ENCODE measurements at places on chromosomes 5 and 9. TPM values are rescaled to one million over a fixed set of nuclear protein-coding genes. Genes with fewer than 3 reads are reported as not detected.

Gene TMC1
- total RNA-seq, result 0.99 TPM

DNA sequence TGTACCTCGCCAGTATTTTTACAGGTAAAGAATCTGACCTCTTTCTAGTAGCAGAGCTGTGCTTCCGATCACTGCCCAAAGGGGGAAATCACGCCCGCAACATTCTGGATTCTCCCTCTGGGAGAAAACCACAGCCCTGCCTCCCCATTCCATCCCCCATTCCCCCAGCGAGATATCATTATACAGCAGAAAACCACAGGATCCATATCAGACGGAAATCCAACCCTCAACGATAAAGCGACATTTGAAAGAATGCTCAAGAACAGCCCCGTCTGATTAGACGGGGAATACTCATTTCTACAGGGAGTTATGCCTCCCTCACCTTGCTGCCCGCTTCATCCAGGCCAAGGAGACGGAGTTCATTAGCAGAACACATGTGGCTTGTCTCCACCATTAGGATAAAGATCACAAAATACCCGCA is 172.8 kb downstream of the COL23A1 start:
- no peak for DNase-seq

DNA sequence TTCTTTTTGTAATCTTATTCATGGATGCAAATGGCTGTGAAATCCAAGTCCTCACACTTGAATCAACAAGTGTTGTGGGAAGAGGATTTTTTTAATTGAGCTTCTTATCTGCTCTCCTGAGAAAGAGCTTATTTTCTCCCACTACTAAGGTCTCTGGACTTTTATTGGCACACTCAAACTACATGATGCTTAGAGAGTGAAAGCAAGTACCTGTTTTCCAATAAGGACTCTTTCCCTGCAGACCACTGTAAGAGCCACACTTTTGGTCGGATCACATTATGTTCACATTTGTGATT is 546.4 kb upstream of the ARRDC3 start:
- no peak for DNase-seq

GRCh38 chr5:9295466-9295801 is 250.4 kb downstream of the SEMA5A start:
- DNase-seq, result no peak

Gene AQP7
- total RNA-seq, result not detected

Gene MRPL36
- total RNA-seq, result 71.2 TPM

Gene PCDHB1
- not detected for total RNA-seq

GRCh38 chr9:16823906-16824305 is 46.6 kb downstream of the BNC2 start:
- no peak for DNase-seq

Gene C9orf50
- not detected for total RNA-seq

DNA sequence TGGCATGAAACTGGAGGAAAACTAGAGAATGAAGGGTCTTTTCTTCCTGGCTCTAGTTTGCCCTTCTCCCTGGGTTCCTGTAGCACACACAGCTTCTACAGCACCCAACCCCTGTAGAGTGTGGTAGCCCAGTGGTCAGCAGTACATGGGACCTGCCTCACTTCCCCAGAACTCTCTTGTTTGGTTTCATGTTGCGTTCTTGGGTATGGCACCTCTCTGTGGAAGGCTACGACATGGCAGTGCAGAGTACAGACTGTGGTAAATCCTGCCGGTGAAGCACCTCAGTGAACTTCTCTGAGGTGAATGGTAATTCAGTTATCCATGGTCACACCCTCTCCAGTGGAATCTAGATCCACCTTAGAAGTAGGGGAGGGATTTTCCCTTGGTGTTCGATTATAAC is 105.5 kb downstream of the TLR4 start:
- no peak for DNase-seq

- no peak for DNase-seq
Observed at GRCh38 chr5:80355686-80356085, 35.9 kb downstream of the SPZ1 start.

DNA sequence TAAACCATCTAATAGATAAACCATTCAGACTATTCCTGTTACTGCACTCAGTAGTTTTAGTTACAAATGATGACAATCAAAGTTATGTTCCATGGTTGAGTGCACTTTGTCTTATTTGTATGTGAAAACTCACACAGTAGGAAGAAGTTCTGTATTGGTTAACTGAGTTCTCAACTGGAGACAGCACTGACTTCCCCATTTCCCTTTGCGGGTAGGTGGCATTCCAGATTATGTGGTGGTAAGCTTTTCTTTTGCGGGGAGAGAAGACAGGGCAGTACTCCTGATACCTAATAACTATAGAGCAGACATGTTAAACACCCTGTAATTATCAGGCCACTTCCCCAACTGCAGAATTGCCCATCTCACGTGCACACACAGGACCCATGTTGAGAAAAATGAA is 24.4 kb downstream of the TARS1 start:
- DNase-seq, result no peak

GRCh38 chr5:36236801-36237200 is 4.9 kb downstream of the NADK2 start:
- DNase-seq, result no peak

DNA sequence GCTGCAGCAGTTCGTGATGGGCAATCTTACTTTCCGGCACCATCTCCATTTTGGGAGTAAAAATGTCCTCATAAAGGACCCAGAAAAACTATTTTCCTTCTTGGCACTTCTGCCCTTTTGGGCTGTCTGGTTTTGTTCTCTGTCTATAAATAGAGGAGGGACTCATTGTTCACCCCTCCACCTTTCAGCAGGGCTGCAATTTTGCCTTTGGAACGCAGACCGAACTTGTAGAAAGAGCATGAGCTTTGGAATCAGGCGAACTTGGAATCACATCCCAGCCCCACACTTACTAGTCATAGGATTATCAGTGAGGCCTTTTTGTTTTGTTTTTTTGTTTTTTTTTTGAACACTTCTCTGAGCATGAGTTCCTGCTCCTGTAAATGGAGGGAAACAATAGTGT is 178.1 kb upstream of the IL12B start:
- no peak for DNase-seq

- no peak for DNase-seq
Observed at GRCh38 chr9:970151-970996, 6.1 kb upstream of the DMRT3 start.

Gene PDE6A
- total RNA-seq, result not detected

- no peak for DNase-seq
Observed at GRCh38 chr5:130055572-130055971, 151.3 kb downstream of the CHSY3 start.

- no peak for DNase-seq
Observed at GRCh38 chr5:167725741-167726140, 565.7 kb upstream of the WWC1 start.

Gene SPATA9
- total RNA-seq, result 0.11 TPM

Gene ARHGEF37
- total RNA-seq, result 9.2 TPM

DNA sequence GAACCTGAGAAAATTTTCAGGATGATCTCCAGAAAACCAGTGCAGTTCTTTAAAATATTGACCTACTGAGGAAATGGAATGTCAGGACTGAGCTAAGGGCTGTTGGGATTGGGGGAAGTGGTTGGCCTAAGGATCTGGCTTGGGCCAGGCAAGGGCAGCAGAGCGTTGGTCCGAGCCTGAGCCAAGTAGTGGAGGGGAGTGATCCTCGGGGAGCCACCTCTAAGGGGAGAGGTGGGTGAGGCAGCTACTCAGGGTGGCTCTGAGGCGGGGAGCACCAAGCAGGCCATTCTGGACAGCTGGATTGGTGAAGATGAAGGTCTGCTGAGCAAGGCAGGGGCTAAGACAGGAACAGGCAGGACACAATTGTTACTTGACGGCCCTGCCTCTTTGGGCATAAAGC is 11.5 kb downstream of the CAMK4 start:
- no peak for DNase-seq

DNA sequence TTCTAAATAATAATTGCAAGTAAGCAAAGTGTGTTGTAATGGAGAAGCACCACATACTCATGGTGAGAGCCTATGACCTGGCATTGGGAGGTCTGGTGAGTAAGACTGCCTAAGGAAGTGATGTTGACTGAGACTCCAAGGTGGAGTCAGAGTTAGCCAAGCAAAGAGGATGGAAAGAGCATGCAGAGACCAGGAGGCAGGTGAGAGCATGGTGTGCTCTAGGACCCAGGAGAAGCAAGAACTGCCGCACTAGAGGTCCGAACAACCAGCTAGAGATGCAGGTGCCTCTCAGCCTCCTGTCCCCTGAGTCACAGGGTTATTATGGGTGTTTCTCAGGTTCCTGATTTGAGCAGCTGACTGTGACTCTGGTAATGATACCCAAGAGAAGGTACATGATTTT is 27.3 kb downstream of the ANP32B start:
- DNase-seq, result peak; percentile 60

DNA sequence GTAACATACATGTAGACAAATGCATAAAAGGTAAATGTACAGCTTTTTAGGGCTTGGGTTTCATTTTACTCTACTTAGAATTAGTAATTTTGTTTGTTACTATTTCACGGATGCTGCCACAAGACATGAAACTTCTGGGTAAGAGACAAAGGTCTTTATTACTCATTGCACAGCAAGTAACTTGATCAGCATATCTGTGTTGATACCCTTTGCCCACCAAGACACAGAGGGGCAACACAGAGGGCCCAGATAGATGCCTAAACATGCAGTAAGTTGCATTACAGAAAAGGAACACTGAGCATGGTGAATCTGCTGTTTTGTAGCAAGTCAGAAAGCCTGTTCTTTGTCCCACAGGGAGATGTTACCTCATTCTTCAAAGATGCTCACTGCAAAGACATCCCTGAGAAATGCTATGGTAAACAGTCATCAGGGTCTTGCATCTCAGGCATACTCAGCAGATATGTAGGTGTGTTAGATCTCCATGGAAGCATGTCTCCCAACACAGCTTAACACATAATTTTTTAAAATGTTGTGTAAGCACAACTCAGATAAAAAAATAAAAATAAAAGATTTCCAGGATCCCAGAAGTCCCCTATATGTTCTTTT is 10.3 kb downstream of the ITGA2 start:
- DNase-seq, result no peak

DNA sequence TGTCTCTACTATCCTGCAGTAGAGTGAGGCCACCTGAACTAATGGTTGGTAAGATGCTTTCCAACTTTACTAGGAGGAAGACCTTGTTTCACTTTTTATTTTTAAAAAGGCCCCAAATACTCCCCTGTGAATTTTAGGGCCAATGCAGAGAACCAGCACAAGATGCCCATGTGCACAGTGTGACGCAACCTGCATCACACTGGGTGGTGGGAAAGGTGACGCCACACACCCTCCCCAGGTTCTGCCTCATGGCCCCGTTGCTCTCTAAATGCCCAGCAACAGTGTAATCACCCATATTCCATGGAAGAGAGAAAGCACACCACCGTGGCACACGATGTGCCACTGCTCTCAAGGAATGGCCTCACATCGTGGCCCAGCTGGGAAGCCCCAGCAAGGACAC is 6.4 kb downstream of the SURF4 start:
- no peak for DNase-seq

Gene NR5A1
- total RNA-seq, result not detected

- DNase-seq, result no peak
Observed at GRCh38 chr9:136917902-136918301, 26.6 kb downstream of the FBXW5 start.

GRCh38 chr9:26412446-26412845 is 480.2 kb downstream of the CAAP1 start:
- no peak for DNase-seq

GRCh38 chr5:43236653-43237355 is 44.8 kb downstream of the NIM1K start:
- DNase-seq, result no peak
